Activated CD8-positive, alpha-beta memory T cell treated with anti-CD3 and anti-CD28 coated beads for 1 hour (primary cell): ENCODE measurements at places on chromosomes 13 and 19.

DNA sequence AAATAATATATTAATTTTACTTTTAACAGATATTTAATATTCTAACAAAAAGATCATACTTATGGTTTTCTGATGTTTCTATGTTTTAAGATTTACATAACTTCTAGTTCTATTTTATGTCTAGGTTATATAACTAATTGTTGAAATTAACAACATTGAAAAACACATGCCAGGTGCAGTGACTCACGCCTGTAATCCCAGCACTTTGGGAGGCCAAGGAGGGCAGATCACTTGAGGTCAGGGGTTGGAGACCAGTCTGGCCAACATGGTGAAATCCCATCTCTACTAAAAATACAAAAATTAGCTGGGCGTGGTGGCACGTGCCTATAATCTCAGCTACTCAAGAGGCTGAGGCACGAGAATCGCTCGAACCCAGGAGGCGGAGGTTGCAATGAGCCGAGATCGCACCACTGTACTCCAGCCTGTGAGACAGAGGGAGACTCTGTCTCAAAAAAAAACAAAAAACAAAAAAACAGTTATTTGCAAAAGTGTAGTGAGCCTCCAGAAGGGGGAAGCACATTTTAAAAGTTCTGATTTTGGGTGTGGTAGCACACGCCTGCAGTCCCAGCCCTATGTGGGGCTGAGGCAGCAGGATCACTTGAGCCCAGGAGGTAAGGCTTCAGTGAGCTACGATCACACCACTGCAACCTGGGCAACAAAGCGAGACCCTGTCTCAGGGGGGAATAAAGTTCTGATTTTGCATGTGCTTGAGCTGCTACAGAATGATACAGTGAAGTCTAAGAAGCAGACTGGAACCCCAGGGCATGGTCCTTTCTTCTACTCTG is 18.7 kb downstream of the MIPEP start:
- no peak for DNase-seq

DNA sequence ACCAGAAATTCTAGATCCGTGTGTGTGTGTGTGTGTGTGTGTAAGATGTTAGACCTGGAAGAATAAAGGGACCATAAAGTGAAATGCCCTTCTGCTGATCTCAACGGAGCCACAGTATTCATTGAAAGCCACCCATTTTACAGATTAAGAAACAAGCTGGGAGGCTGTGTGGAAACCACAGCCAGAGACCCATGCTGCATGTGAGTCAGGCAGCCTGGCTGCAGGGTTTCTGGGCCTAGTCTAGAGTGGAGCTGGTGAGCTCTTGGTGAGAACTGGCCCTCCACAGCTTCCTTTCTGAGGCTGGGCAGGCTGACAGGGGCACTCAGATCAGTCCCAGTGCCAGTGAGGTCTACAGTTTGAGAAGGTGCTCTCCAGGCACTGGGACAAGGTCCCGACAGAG is 75.3 kb downstream of the SERP2 start:
- no peak for DNase-seq

- DNase-seq, result no peak
Observed at GRCh38 chr13:51778392-51778791, 25.6 kb downstream of the DHRS12 start.

DNA sequence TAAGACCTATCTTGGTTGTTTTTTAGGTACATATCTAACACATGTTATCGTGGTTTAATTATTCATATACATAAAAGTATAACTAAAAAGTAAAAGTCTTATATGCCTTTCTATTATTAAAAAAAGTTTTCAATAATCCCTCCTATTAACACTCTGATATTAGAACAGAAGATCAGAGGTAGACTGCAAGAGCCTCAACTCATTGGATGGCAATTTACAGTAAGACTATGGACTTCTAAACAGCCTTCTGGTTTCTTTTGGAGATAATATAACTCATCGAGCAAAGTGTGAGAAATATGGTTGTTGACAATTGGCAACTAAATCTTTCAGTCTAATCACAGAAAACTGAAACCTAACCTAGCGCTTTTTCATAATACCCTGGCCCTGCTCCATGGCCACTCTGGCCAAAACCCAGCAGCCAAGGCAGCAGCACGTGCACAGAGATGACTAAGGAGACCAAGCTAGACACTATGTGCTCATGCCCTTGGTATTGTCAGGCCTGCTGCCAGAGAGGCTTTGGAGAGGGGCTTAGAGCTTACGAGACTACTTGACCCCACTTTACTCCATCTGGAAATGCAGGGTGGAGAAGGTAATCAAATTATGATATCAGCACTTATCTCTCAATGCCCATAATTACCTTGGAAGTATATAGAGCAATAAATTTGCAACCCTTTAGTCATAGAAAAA is 40.6 kb upstream of the EEF1AKMT1 start:
- DNase-seq, result no peak

DNA sequence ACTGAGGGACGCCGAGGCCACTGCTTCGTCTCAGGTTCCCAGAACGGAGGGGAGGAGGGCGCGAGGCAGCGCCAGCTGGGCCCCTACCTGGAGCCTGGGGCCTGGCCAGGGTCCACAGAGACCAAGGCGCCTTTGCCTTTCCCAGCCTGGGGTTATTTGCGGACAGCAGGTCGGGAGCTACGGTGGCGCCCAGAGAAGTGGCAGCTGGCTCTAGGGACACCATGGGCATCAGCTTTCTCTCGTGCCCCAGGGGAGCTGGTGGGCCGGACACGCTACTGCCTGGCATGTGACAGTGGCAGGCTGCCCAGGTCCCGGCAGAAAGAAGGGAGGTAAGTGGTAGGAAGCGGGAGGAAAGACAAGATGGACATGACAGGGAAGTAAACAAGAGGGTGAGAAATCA is 19.0 kb downstream of the AKT2 start:
- no peak for DNase-seq

DNA sequence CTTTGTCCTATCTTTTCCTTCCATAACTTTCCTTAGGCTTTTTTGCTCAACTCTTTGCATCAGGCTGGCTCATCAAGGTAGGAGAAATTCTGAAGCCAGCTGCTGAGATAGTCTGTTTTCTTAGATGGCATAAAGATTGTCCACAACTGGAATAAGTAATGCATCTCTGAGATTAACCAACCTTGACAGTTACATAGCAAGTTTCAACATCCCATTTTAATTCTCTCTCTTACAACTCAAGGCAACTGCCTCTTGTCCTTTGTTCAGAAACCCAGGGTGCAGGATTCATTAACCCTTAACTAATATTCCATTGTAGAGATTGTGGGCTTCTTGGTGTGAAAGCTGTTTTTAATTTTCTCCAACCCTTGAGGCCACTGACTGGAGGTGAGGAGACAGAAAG is 239.2 kb downstream of the LACC1 start:
- DNase-seq, result no peak

GRCh38 chr13:23679220-23679619 is 109.0 kb downstream of the TNFRSF19 start:
- DNase-seq, result no peak

- DNase-seq, result no peak
Observed at GRCh38 chr13:102132777-102133295, 269.0 kb downstream of the FGF14 start.

GRCh38 chr13:36453516-36453915 is 21.2 kb downstream of the CCNA1 start:
- DNase-seq, result no peak

- DNase-seq, result no peak
Observed at GRCh38 chr19:33905937-33906577, 109.4 kb downstream of the KCTD15 start.

GRCh38 chr13:73740666-73741065 is 393.5 kb downstream of the KLF12 start:
- no peak for DNase-seq

- DNase-seq, result no peak
Observed at GRCh38 chr19:4541114-4541805, 1.4 kb upstream of the LRG1 start.

DNA sequence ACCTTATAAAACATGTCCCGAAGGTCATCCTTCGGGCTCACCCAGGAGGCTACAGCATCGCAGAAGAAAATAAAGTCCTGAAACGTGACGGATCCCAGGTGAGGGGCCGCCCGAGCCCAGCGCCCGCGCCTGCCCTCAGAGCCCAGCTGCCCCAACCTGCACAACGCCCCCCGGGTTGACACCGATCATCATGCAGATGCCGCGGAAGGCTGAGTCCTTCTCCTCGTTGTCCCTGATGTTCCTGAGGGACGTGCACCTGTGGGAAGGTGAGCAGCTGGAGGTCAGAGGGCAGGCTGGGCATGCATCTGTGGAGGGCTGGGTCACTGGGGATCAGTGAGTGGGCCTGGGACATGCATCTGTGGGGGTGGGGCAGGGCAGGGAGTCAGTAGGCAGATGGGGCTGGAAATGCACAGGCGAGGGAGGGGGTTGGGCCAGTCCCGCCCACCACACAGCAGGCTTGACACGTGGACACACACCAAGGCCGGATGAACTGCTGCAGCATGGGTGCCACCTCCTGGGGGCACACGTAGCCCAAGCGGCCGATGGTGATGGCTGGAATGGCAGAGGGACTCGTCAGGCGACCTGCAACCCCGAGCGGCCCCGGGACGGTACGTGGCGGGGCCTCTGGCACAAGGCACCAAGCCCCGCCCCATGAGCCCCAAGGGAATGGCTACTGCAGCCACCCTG is 5.3 kb upstream of the FBXW9 start:
- DNase-seq, result no peak

DNA sequence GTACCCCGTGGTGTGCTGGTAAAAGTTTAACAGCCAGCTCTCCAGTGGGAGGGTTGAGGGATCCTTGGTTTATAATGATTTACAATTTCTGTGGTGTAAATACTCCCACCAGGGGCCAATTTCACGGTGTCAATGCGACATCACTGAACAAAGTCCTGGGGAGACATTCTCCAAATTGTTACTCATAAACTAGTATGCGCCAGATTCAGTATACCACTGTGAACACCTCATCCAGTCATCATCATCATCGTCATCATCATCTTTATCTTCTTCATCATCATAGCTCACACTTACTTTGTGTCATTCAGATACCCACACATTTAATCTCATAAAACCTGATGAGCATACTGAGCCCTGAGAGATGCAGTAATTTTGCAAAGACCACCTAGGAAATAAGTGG is 17.2 kb upstream of the TNFSF14 start:
- no peak for DNase-seq

DNA sequence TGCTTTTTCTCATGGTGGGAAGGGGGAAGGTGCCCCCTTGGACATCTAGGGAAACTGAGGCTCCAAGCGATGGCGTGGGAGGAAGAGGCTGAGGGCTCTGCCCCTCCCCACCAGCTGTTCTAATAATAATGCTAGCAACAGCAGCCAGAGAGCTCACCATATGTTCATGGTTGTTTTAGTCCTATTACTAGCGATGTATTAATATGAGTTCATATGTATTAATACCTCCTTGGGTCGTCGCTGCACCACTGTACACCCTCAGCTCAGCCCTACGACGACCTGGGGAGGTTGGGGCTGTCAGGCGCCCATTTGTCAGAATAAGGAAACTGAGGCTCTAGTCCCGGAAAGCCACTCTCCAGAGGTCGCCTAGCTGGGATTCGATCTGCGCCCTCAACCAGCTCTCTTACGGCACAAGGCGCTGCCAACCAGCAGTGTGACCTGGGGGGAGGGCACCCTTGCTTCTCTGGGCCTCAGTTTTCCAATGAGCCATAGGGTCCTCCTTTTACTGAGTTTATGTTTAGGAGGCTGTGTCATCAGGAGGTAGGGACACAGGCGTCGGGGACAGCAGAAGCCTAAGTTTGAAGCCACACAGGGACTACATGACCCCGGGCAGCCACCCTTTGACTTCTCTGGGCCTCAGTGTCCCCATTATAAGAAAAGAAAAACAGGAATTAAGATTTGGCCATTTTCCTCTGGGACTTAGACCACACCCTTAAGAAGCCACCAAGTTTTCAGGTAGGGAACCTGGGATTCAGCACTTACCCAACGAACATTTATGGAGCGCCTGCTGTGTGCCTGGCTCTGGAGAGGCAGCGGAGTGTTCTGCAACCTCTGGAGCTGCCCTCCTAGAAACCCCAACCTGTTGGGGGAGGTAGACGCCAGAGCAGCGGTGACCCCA is 664 bp downstream of the MAST3 start:
- no peak for DNase-seq

DNA sequence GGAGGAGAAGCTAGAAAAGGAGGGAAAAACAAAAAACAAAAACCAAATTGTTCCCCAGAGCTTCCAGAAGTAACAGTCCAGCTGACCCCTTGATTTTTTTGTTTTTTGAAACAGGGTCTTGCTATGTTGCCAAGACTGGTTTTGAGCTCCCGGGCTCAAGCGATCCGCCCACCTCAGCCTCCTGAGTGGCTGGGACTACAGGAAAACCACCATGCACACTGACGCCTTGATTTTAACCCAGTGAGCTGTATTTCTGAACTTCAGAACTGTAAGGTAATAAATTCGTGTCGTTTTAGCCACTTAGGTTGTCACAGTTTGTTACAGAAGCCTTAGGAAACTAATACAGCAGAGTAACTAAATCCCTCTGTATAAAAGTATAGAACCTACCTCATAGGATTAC is 1.1 kb upstream of the NEK3 start:
- no peak for DNase-seq

DNA sequence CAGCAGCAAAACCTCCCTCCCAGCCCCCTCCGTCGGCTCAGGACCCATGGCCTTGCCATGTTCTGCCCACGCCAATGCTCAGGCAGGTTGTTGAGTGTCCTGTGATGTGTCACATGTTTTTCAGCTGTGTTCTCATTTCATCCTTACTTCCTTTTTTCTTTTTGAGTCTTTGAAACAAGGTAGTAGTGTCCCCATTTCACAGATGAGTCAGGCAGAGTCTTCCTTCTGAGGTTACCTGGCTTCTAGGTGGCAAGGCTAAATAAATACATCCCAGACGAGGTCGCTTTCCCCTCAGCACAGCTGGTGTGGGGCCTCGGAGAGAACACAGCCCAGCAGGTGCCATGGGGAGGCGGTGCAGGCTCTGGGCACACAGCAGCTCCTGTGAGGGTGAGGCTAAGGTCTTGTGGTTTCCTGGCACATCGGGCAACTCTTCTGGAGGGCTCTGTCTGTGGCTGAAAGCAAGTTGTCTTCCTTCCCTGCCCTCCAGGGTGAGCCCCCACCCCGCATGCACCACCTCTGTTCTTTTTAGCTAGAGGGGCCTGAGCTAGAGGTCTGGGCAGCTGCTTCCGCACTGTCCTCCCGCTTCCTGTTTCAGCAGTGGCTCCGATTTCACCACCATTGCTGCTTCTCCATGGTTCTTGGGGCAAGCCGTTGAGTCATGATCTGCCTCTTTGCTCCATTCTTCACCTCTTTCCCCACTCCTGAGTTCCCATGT is 15.1 kb downstream of the PRAM1 start:
- DNase-seq, result peak; percentile 36

DNA sequence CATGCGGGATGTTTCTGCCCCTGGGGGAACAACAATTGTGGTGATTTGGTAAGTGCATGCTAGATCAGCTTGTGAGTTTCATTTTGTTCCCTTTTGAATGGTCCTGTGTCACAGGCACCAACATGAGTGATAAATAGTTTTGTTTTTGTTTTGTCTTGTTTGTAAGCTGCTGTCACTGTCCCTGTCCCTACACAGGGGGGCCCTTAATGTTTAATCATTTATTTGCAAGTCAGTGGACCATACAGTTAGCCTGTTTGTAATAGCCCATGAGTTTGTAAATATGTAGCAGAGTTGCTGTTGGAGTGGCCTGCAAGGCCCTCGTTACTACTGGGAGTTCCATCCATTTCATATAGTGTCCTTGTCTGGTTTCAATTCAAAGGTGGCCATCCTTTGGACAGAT is 979.6 kb upstream of the SPRY2 start:
- DNase-seq, result no peak

- DNase-seq, result no peak
Observed at GRCh38 chr19:4098493-4098892, 25.4 kb downstream of the MAP2K2 start.

- DNase-seq, result no peak
Observed at GRCh38 chr19:31271306-31271911, 77.8 kb downstream of the TSHZ3 start.
